ENCODE measurements at places on chromosomes 3 and 15.

- DNase-seq, result no peak
Measured at GRCh38 chr3:193852901-193853300, 259.9 kb downstream of the OPA1 start.

DNA sequence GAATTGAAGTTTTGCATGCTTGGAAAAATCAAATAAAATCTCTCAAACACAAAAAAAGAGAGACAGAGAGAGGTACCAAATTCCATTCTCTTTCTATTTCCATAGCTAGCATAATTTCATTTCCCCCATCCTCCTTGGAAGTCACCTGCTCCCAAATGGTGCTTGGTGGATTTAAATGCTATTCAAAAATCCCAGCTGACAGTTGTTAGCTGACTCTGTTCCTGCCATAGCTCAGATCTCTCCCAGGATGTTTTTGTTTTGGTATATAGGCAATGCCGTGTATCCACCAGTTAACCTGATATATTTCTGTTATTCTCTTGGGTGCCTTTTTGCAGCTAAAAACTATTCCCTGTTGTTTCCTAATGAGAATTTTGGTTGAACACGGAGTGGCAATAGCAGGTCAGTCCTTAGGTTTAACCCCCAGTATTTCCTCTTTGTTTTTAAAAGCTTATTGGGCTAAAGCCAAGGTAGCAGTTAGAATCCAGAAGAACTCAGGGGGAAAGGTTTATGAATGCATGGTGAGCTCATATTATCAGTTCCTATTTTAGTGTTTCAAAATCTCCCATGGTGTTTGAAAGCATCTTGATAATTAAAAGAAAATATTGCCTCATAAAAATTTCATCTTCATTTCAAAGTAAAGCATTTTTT, 240.0 kb upstream of the GBE1 start:
- no peak for DNase-seq

DNA sequence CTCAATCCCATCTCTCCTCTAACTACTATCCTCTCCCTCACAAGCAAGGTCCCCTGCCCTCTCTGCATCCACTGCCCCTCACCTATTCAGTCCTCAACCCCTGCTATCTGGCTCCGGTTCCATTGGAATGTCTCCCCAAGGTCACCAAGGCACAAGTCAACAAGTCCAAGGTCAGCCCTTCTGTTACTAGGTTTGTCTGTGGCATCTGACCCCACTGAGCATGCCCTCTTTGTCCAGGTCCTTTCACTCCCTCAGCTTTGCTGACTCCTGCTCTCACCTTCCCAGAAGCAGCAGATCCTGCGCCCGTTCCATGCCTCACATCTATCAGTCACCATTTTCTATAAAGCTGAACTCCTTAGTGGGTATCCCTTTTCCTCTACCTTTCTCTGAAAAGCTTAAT, 8.3 kb upstream of the SEMA7A start:
- DNase-seq, result no peak

DNA sequence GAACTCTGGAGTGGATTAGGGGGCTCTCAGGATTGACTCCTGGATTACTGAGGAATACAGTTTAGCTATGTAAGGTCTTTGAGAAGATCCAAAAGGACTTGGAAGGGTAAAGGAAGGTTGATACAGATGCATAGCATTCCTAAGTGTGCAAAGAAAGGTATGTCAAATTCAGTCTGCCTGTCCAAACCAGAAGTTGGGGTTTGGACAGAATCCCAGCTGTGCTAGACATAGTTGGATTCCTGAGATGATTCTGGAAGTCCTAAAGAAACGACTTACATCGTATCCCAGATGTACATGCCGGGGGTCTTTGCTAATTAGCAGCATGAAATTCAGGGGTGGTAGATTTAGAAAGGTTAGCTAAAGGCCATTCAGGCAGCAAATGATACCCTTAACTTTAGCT, 97.7 kb upstream of the TSPAN3 start:
- no peak for DNase-seq
